ENCODE measurements at places on chromosomes 6 and 20.

DNA sequence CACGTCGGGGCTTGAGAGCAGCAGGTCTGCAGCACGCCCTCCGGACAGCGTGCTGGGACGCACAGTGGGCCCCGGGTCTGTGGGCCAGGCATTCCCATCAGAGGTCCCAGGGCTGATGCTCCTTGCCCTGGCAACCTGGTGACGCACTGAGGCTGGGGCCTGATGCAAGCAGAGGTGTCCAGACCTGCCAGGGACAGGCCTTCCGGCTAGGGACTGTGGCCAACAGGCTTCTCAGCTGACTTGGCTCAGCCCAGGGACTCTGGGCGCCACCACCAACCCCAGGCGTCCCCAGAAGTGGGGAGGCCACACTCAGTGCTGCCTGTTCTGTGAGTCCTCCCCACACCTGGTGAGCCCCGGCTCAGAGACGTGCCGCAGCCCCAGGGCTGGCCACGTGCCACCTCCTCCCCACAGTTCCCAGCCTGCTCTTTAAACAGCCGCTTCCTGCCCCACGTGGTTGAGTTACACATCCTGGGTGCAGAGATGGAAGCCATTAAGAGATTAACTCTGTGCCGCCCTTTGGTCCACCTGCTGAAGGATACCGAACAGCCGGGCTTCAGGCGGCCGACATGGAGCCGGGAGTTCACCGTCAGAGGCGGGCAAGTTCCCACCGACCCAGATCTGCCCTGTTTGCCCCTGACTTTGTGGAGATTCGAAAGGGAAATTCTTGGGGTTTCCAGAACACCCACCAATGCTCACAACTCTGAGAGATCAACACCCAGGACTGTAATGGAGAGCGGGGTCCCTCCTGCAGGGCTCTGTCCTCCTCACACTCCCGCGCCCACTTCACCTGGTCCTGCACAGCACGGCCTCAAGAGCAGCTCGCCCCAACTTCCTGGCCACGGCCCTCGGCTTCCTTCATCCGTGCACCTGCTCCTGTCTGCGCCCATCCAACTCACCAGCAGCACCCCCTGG is 37.6 kb upstream of the ZBP1 start:
- peak; percentile 59 for DNase-seq

GRCh38 chr20:33322456-33322855 is 39.4 kb downstream of the BPIFB1 start:
- DNase-seq: no peak

GRCh38 chr20:11952639-11953038 is 34.9 kb downstream of the BTBD3 start:
- DNase-seq: no peak

- DNase-seq: no peak
Observed at GRCh38 chr6:134376785-134377184, 58.9 kb upstream of the SGK1 start.

DNA sequence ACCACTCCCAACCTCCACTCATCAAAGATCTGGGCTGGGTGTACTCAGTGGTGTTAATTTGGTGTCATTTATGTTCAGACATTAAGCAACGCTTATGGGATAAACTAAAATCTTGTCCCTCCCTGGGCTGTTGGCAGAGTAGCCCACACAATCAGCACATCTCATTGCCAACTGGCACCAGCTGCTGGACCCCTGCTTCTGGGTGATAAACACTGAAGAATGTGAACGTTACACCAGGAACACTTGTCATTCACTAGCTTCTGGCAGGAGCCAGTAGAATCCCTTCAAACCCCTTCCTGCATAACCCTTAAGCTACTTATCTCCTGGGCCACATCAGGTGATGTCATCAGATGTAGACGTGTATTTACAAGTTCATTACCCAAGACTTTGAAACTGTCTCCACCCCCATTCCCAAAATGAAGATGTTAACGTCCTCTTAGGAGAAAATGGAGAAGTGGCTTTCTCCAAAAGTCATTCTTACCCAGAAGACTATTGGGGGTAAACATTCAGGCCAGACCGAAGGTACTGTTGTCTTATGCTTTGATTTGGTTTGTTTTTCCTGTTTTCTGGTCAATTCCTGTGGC is 107.8 kb upstream of the CD93 start:
- DNase-seq: no peak

DNA sequence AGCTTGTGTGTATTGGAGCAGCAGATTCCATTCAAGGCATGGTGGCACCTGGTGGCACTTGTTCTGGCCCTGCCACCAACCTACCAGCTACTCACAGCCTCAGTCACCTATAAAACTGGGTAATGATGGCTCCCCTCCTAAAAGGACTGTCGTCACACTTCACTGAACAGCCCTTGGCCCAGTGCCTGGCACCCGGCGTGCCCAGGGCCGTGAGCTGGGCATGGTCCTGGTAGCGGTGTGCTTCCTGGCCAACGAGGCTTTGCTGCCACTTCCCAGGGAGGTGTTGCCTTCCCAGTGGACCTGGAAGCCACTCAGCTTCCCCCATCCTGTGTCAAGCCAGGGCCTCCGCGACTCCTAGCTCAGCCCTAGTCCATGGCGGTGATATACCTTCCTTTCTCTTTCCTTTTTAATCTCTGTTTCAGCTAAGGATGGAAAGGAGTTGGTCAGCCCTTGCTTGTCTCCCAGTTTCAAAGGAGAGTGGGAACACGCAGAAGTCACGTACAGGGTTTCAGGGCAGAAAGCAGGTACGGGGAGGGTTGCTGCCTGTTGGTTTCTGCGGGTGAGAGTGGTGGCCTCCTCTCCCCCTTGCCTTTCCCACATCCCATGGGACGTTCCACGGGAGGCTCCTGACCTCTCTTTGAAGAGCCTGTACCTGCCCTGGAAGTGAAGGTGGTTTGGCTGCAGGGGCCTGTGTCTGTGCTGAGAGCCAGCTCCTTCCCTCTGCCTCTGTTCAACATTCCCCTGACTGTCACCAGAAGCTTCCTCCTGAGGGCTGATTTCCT is 25.5 kb downstream of the ENTPD6 start:
- no peak for DNase-seq

Data from type B pancreatic cell (in vitro differentiated cells).